Fibroblast of the conjunctiva (primary cell): ENCODE measurements at places on chromosomes 5 and 9.

DNA sequence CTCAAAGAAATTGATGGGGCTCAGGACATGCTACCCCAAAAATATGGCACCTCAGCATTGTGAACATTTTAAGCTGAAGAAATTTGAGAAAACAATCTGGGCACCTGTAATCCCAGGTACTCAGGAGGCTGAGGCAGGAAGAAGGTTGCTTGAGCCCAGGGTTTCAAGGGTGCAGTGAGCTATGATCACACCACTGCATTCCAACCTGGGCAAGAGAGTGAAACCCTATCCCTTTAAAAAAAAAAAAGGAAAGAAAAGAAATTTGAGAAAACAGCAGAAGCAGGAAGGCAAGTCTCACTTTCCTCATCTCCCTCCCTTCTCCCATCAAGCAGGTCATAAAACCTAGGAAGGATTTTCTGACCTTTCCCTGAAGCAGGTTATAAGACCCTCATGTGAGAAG, 23.6 kb downstream of the TPD52L3 start:
- DNase-seq = no peak

GRCh38 chr5:54529565-54529964, 12.0 kb downstream of the SNX18 start:
- DNase-seq = no peak

DNA sequence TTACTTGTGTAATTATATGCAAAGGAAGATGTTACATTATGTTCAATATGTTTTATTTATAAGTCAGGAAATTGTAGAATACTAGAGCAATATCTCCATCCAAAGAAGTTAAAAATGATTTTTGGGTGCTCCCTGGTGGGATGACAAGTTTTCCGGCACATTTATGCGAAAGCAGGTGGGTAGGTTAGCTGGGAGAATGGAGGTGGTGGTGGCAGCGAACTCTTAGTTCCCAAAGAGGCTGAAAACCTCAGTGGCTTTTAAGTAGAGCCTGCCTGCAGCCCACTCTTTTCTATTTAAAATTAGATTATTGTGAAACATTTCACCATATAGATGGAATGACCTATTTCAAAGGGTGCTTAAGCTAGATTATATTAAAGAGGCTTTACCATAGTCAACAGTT, 51.8 kb downstream of the ANKRD33B start:
- no peak for DNase-seq

GRCh38 chr9:110669433-110669832, 842 bp downstream of the MUSK start:
- no peak for DNase-seq
